Stimulated activated CD8-positive, alpha-beta memory T cell treated with anti-CD3 and anti-CD28 coated beads, Interleukin-7, amount 100 ng/mL, for 1 hour (primary cell): ENCODE measurements at places on chromosomes 12 and 14.

DNA sequence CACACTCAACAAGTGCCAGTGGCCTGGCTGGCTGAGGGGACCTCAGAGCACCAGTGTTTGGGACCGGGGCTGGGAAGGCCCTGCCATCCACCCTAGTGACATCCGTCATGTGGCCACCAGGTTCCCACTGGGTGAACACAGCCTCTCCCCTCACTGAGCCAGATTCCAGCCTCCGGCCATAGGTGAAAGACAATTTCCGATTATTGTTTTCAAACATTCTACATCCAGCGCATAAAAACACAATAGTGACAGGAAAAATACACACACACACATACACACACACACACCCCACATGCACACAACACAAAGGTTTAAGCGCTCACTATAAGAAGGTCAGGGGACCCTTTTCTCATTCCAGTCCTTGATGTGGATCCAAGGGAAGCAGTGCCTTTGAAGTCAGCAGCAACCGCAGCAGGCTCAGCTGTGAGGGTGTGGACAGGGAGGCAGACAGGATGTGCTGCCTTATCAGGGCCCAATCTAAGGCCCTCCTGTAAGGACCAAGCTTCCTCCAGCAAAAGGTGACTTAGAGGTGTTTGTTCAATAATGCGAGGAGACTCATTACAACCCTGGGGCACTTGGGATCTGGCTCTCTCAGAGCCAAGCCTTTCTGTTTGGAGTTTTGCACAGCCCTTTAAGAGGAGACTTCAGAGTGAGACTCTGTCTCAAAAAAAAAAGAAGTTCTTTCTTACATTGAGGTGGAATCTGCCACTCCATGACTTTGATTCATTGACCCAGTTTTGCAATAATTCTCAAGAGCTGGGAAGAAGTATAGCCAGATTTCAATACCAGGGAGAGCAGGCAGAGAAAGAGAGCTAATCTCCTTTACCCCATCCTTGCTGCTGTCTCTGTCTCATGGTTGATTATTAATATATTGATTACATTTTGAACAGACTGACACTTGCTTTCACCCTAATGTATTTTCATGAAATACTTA, 227.8 kb downstream of the ZFP36L1 start:
- DNase-seq, result no peak

DNA sequence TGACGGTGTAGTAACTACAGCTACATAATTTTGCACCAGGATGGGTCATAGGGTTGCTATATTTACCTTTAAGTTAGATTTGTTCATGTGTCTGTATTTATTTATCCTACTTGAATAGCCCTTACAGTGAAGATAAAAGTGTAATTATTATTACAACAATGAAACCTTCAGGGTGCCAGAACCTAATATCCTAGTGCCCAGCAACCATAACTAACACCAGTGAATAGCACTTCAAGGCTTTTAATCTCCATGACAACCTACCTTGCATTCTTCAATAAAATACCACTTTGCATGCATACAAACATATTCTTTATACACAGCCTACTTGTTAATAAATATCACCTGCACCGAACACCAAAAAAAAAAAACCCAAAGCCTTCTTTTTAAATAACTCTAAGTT, 58.7 kb upstream of the G2E3 start:
- DNase-seq, result no peak

GRCh38 chr12:83389237-83389996, 702.7 kb downstream of the TMTC2 start:
- DNase-seq, result no peak

- no peak for DNase-seq
Measured at GRCh38 chr12:12423367-12423766, 66.5 kb downstream of the BORCS5 start.

DNA sequence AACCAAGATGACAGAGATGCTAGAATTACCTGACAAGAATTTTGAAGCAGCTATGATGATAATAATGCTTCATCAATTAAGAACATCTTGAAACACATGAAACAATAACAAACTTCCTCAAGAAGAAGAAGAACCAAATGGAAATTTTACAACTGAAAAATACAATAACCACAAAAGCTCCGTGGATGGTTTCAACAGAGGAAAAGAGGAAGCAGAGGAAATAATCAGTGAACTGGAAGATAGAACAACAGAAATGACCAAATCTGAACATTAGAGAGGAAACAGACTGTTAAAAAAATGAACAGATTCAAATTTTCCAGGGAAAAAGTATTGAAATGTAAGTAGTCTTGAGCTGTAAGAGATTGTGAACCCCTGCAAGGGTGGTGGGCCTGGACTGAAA, 62.8 kb upstream of the SLC35F4 start:
- DNase-seq, result no peak

DNA sequence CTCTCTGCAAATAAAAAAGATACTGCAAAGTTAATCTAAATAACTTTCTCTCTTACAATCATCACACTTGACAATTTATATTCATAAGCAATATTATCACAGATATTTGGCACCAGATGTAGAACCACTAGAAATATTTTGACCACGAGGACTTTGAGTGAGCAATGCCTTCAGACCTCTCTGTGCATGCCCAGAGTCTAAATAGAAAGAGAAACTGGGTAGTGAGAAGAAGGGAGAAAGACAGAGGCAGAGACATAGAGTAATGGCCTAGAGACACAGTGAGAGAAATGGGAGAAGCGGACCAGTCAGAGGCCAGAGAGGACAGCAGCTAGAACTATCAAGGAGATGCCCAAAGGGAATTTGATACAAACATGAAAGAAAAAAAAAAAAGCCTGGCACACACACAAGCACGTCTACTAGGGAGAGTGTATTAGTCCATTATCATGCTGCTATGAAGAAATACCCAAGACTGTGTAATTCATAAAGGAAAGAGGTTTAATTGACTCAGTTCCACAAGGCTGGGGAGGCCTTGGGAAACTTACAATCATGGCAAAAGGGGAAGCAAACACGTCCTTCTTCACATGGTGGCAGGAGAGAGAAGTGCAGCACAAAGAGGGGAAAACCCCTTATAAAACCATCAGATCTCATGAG, 41.1 kb downstream of the BMP4 start:
- DNase-seq, result no peak

GRCh38 chr12:95286713-95287112, 69.1 kb downstream of the VEZT start:
- DNase-seq, result no peak
